Small intestine (tissue), 16 donors: ENCODE measurements at places on chromosomes 5 and 9. TPM values are rescaled to one million over a fixed set of nuclear protein-coding genes. Genes with fewer than 3 reads are reported as not detected.

GRCh38 chr5:44390351-44390750 is 1.1 kb upstream of the FGF10 start:
- no peak overlapping the region for H3K4me3 ChIP-seq
- H3K36me3 ChIP-seq, result no peaks in the 10 kb centered on the region
- H3K27me3 ChIP-seq, result peaks cover 5% of the 10 kb centered on the region
- no peaks in the 10 kb centered on the region for H3K4me1 ChIP-seq
- no peak for DNase-seq

AQP3 gene
- polyA plus RNA-seq, result 173 TPM

- no peak for DNase-seq
- H3K36me3 ChIP-seq, result no peaks in the 10 kb centered on the region
- no peak overlapping the region for H3K27ac ChIP-seq
- H3K4me1 ChIP-seq, result peaks cover 33% of the 10 kb centered on the region
Measured at GRCh38 chr5:160471761-160472160, 50.1 kb downstream of the PTTG1 start.

- H3K4me1 ChIP-seq, result no peaks in the 10 kb centered on the region
- H3K4me3 ChIP-seq, result no peak overlapping the region
- H3K36me3 ChIP-seq, result peaks cover 3% of the 10 kb centered on the region
Measured at GRCh38 chr5:73067213-73067612, 53.2 kb upstream of the TMEM171 start.

- no peaks in the 10 kb centered on the region for H3K27me3 ChIP-seq
- no peaks in the 10 kb centered on the region for H3K4me1 ChIP-seq
- DNase-seq, result peak; percentile 43
- no peaks in the 10 kb centered on the region for H3K36me3 ChIP-seq
- no peak overlapping the region for H3K27ac ChIP-seq
Measured at GRCh38 chr9:124743686-124744348, 27.3 kb downstream of the NR6A1 start.

GRCh38 chr5:6011199-6011598 is 367.1 kb downstream of the MED10 start:
- no peak overlapping the region for H3K27ac ChIP-seq
- no peaks in the 10 kb centered on the region for H3K4me1 ChIP-seq
- H3K27me3 ChIP-seq, result no peaks in the 10 kb centered on the region
- DNase-seq, result no peak
- H3K36me3 ChIP-seq, result no peaks in the 10 kb centered on the region

NADK2 gene
- 13.0 TPM for polyA plus RNA-seq
